SHP77 treated with DMSO at 0.1 percent for 48 hours (cell line): ENCODE measurements at places on chromosomes 11 and 22.

DNA sequence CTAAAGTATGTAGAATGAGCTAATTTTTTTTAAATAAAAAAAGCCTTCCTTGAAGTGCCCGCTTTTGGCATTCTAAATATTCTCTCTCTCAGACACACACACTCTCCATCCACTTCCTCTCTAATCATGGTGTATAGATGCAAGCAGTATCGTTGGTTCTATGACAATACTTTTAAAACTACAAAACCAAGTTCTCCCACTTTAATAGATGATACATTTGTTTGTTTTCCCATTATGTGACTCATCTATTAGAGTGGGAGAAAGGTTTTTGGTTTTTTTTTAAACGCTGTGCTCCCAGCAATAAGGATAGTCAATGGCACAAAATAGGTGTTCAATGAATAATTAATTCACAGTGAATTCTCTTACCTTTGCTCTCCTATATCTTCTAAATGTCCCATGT is 44.6 kb downstream of the FZD4 start:
- no peak for DNase-seq

DNA sequence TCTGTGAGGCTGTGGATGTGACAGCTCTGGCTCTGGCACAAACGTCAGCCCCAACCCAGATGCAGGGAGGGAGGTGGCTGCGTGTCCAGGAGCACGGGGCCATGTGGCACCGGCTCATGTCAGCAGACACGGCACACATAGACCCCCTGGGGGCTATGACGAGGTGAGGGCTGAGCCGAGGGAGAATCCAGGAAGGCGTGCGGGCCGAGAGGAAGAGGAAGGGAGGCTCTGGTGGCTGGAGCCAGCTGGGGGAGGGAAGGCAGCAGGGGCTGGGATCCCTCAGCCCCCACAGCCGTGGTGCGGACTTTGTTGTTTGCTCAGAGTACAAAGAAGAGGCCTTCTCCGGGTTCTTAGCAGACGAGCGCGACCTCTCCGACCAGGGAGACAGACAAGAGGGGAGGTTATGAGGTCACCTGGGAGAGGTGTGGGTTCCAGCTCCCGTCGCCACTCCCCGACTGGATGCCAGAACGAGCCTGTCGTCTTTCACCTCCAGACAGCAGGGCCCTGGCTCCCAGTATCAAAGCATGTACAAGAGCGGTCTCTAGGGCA is 46.1 kb downstream of the CDKN1C start:
- DNase-seq = no peak

DNA sequence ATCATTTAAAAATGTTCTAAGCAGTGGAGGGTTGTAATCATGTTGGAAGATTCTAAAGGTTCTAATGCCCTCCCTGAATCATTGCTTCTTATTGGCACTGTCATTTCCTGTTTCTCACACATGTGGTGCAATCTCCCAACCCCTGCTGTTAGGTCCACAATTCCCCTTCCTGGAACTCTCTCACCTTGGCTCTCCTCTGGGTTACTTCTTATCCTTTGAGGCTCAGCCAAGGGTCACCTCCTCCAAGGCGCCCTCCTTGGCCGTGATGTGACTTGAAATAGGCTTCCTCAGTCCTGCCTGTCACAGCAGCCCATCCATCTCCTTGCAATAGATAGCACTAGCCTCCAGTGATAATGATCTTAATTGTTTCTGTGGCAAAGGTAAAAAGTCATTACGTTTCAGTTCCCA is 149.8 kb downstream of the TTC17 start:
- DNase-seq = no peak

DNA sequence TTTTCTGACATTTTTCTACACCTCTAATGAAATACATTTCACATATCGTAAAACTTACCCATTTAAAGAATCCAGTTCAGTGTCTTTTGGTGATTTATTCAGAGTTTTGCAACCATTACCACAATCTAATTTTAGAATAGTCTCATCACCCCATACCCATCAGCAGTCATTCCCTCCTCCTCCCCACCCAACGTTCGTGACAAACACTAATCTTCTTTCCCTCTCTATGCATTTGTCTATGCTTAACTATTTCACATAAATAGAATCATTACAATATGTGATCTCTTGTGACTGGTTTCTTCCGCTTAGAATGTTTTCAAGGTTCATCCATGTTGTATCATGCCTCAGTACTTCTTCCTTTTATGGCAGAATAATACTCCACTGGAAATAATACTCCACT is 9.5 kb downstream of the TTC28 start:
- no peak for DNase-seq

DNA sequence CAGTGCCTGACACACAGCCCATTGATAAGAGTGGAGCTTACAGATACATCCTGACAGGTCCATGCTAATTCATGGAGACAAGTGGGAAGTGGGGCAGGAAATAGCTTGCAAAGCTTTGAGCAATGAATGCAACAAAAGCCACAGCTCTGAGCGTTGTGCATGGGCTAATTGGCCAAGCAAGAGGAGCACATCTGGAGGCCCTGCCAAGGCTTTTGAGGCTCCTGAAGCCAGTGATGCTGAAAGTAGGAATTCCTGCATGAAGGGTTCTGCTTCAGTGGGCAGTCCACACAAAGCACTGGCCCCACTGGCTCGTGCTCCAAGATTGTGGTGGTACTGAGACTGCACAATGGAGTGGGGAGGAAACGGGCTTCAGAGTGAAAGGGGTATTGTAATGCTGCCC is 103.8 kb upstream of the CSNK2A3 start:
- DNase-seq = no peak

- no peak for DNase-seq
These were observed 2.6 kb upstream of the NAALADL1 start for GRCh38 chr11:65060913-65061408.

- no peak for DNase-seq
These were observed 687.9 kb downstream of the NTM start for GRCh38 chr11:132058211-132058772.

DNA sequence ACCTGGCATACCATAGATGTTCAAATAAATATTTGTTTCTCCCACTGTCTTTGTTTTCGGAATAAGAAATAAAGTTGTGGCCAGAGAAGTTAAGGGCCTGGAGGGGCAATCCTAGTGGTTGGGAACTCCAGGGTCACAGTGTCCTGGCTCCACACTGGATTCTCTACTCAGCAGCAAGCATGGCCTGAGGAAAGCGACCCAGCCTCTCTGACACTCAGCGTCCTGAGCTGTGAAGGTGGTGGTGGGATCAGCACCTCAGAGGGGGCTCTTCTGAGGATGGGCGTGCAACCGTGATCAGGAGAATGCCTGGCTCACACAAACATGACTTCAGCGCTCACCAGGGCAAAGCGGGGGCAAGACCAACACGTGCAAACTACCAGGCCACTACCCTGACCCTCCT is 59.9 kb downstream of the LARGE1 start:
- no peak for DNase-seq

DNA sequence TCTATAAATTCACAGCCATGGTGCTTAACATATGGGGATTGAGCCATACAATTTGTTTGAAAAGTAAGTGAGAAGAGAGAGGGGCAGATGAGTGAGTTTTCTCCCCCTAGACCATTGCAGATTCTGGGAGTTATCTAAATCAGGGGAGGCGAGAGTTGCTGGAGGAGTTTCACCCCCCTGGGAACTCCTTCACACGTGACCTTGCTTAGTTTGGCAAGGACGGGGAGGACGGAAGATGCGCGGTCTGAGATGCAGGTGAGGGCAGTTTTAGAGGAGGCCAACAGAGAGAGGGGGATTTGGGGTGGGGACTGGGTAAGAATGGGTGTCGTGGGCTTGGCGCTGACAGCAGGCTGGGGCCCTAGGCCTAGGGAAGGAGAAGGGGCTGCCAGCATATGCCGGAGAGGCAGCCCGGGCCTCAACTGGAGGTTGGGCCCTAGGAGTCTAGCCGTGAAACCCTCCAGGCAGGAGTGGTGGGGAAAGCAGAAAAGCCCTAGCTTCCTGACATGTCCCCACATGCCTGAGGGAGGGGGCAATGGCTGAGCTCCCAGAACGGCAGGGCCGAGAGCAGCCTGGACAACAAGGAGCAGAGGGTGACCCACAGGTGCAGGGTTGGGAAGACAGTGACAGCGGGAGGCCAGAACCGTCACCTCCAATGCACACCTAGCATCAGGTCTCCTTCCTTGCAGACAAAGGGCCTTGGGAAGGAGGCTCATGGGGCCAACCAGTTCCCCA is 63.9 kb downstream of the ELFN2 start:
- no peak for DNase-seq

- peak; percentile 18 for DNase-seq
These were observed 27.3 kb downstream of the ARHGEF17 start for GRCh38 chr11:73335204-73335923.

DNA sequence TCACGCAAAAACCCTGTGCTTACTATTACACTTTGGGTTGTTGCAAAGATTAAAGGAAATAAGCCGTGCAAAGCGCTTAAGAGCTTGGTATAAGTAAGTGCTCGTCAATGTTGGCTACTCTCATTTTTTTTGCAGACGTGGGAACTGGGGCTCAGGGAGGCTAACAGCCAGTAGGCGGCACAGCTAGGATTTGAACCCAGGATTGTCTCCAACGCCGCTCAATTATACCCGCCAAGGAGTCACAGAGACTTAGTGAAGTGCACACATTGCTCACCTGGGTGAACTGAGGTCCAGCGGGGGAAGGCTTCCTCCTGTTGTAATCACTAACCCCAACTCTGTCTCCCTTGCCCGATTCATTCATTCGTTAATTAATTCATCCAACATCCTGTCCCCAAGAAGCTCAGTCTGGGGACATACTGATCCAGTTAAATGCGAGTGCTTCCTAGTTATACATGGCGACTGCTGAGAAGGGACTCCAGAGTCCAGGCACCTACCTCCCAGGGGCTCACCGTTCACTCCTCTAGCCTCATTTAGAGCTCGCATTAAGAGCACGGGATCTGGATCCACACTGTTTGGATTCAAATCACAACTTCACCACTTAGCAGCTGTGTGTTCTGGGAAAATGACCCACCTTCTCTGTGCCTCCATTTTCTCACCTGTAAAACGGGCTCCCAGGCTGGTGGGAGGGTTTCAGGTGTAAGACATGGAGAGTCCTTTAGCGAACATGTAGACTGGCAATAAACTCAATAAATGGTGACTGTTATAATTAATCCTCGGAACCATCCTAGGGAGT is 838 bp upstream of the MTFP1 start:
- no peak for DNase-seq

- no peak for DNase-seq
These were observed 9.0 kb downstream of the GNAZ start for GRCh38 chr22:23079240-23079768.

DNA sequence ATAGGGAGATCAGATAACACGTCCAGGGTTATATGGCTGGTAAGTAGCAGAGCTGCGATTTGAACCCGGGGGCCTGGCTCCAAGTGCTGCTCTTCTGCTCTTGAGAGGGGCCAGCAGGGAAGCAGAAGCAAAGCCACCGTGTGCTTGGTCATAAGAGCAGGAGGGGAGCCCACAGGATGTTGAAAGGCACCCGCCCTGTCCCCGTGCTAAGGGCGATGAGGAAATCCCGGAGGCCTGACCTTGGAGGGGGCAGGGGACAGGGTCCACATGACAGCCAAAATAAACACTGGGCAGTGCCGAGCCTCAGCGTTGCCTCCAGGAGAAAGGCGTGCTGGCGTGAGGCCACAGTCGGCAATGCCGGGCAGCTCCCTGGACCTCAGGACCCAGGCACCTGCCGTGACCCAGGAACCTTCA is 28.8 kb downstream of the TOM1 start:
- no peak for DNase-seq

DNA sequence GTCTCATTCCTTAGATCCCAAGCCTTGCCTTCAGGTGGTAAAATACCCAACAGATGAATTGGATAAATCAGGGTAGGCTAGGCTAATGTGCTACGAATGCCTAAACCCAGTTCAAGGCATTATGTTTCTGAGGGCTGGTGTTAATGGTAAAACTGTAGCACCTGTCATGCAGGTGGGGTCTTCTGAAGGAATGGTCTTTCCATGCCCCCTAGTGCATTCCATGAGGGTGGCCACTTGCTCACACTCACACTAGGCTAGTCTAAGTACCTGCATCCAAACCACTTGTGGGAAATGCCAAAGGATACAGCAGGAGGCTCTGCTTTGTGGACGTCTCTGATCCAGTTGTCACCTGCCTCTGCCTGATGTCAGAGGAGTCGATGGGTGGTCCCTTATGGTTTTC is 24.2 kb upstream of the UCP3 start:
- no peak for DNase-seq

DNA sequence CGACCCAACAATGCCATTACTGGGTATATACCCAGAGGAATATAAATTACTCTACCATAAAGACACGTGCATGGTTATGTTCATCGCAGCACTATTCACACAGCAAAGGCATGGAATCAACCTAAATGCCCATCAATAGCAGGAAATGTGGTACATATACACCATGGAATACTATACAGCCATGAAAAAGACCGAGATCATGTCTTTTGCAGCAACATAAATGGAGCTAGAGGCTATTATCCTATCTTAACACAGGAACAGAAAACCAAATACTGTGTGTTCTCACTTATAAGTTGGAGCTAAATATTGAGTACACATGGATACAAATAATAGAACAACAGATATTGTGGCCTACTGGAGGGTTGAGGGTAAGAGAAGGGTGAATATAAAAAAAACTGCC is 3.5 kb downstream of the OR2D2 start:
- no peak for DNase-seq

GRCh38 chr11:83600661-83601060 is 314.5 kb upstream of the CCDC90B start:
- no peak for DNase-seq

DNA sequence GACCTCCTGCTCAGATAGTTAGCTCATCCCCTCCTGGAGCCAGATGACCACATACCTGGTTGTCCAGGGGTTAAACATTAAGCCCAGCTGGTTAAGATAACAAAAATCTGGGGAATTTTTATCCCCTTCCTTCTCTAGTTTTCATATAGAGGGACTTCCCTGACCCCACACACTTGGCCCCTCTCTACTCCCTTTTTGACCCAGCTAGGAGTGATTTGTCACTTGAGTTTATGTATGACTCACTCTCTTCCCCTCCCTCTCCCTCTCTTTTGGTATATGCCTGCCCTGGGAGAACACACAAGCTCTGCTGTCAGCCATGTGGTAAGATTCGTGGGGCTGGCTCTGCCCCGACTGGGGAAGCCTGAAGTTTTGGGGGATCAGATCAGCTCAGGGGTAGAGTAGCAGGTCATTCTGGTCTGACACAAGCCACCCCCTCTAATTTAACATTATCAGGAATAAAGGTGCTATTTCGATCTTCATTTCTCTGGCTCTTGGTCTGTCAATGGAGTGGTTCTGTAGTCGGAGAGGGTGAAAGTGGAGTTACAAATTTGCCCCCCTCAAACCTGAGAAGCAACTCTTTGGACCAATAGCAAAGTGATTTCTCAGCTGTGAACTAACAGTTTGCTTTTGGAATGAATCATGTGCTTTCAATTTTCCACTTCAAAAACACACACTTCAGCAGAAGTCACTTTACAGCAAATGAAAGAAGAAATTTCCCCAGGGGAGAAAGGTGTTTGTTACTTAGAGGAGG is 415.3 kb upstream of the CADM1 start:
- DNase-seq = no peak
